ENCODE measurements at places on chromosomes 12 and 14.

DNA sequence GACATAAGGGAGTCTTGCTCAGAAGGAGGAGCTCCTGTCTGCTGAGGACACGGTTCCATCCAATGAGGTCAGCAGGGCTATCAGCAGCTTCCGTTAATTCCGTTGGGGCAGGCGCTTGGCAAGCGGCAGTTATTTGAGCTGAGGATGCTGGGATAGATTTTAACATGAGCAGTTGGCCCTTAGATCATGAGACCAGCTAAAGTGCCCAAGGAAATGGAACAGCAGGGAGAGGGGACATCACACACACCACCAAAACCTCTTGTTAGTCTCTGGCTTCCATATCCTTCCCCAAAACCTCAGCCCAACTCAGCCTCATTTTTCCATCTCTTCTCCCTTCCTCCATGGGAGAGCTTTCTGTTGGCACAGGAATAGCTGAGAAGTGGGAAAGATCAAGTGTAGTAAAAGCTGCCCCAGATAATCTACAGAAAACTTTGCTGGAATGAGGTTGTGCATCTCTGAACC lies 138.7 kb upstream of the PZP start:
- DNase-seq = no peak

DNA sequence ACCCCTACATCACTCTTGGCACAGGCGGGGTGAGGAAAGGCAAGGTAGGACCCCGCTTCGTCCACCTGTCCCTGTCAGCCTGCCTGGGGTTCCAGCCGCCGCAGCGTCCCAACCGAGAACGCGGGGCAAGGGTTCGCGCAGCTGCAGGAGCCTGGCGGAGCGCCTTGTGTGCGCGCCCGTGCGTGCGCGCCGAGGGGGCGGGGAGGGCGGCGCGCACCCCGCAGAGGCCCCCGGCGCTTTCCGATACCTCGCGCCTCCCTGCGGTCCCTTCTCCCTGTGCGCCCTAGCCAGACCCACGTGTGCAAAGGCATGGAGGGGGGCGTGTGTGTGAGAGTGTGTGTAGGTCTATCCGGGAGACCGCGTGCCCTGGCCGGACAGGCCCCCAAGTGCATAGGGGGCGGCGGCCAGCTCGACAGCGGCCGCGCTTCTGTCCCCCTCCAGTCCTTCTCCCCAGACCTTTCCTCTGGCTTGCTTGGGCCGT lies 122.4 kb downstream of the TSPAN9 start:
- DNase-seq = no peak

DNA sequence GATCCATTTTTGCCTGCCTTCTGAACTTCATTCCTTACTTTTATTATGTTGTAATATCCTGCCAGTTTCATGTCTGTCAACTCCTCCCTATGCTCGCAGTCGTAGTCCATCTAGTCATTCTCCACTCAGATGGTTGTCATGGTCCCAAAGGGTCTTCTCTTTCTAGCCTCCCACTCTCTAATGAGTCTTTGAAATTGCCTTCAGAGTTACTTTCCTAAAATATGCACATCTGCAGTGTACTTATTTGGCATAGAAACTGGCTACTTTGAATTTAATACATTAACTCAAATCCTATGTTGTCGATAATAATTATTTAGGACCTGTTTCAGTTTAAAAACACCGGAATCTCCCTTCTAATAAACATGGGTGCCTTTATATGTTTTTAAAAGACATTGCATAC lies 101.0 kb downstream of the PDE3A start:
- DNase-seq = no peak

GRCh38 chr12:96623656-96624217 lies 134.4 kb downstream of the CFAP54 start:
- no peak for DNase-seq

- no peak for DNase-seq
These were observed 115.9 kb downstream of the NTN4 start for GRCh38 chr12:95674631-95675030.

- DNase-seq = no peak
These were observed 1.1 kb upstream of the CDKN3 start for GRCh38 chr14:54395716-54396115.
